ENCODE measurements at places on chromosomes 16 and 17. TPM values are rescaled to one million over a fixed set of nuclear protein-coding genes. Genes with fewer than 3 reads are reported as not detected.
A peak's percentile ranks its signal among the peaks of the same experiment; 100 is the strongest.

DNA sequence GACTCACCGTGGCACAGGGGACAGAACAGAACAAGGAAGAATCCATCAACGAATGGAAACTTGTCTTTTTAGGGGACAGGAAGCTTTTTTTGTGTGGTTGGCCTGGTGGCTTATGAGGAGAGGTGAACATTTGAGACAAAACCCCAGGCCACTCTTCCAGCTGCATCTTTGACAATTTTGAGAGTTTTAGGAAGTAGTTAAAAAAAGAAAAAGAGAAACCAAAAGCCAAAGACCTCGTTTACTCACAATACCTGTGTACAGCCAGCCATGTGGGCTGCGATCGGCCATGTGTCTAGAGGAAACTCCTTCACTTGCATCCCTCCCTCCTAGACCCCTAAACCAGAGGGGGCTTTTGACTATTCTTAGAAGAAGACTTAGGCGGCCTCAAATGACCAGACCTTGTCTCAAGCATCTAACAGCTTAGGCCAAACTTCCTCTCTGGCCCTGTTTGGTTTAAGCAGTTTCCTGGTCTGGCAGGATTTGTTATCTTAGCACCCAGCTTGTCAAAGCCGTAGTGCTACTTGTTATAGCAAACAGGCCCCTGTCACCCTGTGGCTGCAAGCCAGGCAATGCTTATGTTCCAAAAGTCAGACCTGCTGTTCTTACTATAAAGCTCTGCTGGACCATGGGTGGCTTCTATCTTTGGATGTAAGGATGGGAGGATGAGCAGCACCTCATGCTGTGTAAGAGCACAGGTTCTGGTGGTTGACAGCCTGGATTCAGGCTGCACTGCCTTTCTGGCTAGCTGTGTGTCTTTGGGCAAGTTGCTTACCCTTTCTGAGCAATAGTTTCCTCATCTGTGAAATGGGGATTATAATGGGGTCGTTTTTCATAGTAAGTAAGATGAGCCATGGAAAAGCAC lies 17.7 kb downstream of the KSR1 start:
- H3K4me3 ChIP-seq, result no peak overlapping the region
- H3K4me1 ChIP-seq, result no peaks in the 10 kb centered on the region
- DNase-seq, result no peak
- no peak overlapping the region for H3K27ac ChIP-seq

DNA sequence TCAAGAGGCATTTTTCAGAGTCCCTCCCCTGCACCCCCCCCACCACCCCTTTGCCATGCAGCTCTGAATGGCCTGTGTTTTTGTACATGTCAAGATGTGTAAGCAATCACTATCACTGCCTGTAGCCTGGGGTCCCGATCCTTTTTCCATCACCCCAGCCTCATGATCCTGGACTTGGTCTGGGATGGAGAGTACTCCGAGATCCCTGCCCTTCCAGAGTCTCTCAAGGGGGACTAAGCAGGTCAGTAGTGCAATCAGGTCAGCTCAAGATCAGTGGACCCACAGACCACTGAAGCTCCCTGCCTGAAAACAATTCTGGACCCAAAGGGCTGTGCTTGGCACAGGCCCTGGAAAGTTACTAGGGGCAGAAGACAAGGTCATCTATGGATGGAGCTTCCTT lies 7.5 kb upstream of the GJD3 start:
- H3K27me3 ChIP-seq, result no peaks in the 10 kb centered on the region
- H3K36me3 ChIP-seq, result no peaks in the 10 kb centered on the region
- H3K4me1 ChIP-seq, result peaks cover 3% of the 10 kb centered on the region

DNA sequence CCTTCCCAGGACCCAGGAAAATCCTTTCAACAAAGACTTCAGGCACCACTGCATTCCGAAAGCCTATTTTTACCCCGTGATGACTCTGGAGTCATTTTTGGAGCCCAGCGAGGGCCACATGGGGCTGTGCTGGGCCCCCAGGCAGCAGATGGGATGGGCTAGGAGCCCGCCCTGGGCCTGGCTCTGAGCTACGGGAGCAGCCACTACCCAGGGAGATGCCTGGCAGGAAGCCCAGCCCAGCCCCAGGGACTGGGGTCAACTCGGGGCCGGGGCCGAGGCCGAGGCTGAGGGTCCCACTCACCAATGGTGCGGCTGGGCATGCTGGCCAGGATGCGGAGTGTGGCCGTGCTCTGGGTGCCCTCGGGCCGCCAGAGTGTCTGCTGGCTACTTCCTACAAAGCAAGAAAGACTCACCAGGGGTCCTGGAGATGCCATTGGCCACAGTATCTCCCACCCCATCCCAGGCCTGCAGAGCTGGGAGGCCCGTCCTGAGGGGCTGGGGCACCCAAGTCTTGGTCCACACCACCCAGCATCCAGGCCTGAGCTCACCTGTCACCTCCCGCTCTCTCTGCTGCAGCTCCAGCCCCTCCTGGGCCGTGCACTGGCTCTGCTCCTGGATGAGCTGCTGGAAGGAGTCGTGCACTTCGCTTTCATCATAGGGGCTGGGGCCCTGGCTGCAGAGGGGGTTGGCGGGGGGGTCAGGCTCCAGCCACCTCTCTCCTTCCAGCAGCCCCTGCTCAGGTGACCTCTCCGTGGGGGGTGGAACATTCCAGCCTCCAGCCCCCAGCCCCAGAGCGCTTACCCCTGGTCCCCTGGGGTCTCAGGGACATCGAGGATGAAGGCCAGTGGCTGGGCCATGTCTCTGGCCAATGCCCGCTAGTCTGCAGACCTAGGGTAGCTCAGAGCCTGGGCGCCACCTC lies 2.3 kb downstream of the TMC6 start:
- H3K4me3 ChIP-seq, result no peak overlapping the region
- peak overlapping the region; percentile 37 for H3K27ac ChIP-seq
- peaks cover 6% of the 10 kb centered on the region for H3K4me1 ChIP-seq
- peaks cover 13% of the 10 kb centered on the region for H3K27me3 ChIP-seq
- peaks cover 6% of the 10 kb centered on the region for H3K36me3 ChIP-seq

DNA sequence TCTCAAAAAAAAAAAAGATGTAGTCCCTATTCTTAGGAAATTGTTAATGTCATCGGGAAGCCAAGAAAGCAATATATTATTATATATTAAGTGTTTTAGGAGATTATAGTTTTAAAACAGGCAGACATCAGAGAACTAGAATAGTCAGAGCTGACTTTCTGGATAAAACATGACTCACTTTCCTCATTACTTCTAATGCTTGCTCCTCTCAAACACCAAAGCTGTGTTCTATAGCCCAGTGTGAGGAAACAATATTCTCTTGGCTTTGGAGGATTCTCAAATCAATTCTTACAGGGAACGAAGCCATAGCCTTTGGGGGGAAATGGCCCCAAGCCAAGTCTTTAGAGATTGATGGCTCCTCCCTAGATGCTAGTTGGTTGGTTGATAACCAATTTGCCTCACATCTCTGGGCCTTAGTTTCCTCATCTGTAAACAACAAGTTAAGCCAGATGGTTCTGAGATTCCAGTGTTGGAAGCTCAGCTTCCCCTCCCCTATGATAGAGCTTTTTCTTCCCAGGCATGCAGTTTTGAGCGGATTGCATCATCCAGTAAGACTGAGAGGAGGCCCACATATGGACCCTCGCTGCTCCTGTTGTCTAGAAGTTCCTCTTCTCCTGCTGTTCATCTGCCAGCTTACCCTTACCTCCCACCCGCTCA lies 12.4 kb downstream of the NMT1 start:
- H3K27me3 ChIP-seq, result no peaks in the 10 kb centered on the region
- H3K36me3 ChIP-seq, result peaks cover 10% of the 10 kb centered on the region
- H3K4me1 ChIP-seq, result no peaks in the 10 kb centered on the region
- H3K4me3 ChIP-seq, result no peak overlapping the region

Gene NPIPB6
- total RNA-seq, result 5.7 TPM

DNA sequence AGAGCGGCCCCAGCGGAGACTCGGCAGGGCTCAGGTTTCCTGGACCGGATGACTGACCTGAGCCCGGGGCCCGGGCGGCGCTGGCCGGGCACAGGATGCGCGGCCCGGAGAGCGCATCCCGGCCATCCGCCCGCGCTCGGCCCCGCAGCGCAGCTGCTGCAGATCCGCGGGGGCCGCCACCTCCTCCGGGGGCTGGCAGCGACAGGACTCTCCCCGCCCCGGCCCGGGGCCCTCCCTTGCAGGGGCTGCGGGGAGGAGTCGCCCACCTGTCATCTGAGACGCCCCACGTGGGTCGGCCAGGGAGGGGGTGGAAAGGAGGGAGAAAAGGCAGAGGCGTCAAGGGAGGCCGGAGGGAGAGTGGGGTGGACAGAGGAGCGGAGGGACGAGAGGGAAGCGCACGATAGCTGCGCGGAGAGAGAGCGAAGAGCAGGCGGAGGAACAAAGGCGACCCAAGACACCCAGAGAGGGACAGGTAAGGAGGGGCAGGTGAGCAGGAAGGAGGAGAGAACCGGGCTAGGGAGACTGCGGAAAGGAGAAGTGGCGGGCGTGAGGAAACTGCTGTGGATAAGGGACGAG lies 471 bp upstream of the PRKAR1A start:
- peaks cover 41% of the 10 kb centered on the region for H3K4me1 ChIP-seq
- no peaks in the 10 kb centered on the region for H3K27me3 ChIP-seq
- peaks cover 10% of the 10 kb centered on the region for H3K36me3 ChIP-seq
- H3K4me3 ChIP-seq, result peak overlapping the region; percentile 99

DNA sequence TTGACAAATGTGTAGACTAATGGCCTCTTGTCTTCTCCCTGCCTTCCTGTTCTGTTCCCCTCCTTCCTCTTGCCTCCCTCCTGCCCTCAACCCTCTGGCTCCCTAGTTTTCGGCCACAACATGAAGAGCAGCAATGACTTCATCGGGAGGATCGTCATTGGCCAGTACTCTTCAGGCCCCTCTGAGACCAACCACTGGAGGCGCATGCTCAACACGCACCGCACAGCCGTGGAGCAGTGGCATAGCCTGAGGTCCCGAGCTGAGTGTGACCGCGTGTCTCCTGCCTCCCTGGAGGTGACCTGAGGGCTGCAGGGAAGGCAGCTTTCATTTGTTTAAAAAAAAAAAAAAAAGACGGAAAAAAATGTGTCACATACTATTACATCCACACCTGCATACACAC lies 18.8 kb upstream of the CLEC19A start:
- DNase-seq, result no peak
- no peaks in the 10 kb centered on the region for H3K4me1 ChIP-seq
- peaks cover 8% of the 10 kb centered on the region for H3K36me3 ChIP-seq
- no peaks in the 10 kb centered on the region for H3K27me3 ChIP-seq

- peak; percentile 52 for DNase-seq
- peak overlapping the region; percentile 66 for H3K4me3 ChIP-seq
- H3K27ac ChIP-seq, result peak overlapping the region; percentile 96
- peaks cover 2% of the 10 kb centered on the region for H3K27me3 ChIP-seq
These were observed 158.6 kb upstream of the CHMP6 start for GRCh38 chr17:80832888-80833583.
